ENCODE measurements at places on chromosomes 12 and 14.

GRCh38 chr14:81275305-81276072, 54.7 kb upstream of the GTF2A1 start:
- DNase-seq, result no peak

GRCh38 chr12:110279566-110280375, 1.3 kb upstream of the ATP2A2 start:
- no peak for DNase-seq

DNA sequence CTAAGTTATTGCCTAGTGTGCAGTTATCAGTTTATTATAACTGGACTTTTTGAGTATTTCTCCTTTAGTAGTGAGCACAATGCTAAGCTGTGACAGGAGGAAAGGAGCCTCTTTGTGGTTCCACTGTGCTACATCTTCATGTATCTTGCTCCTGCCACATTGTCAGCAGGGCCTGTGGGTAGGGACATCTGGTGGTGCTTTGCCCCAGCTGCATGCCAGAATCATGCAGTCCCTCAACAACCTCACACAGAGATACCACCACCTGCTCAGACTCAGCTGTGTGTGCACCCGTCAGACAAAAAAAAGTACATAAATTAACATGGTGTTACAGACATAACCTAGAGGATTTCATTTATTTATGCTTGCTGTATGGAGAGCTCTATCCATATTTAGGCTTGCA, 51.1 kb downstream of the MIS18BP1 start:
- no peak for DNase-seq

DNA sequence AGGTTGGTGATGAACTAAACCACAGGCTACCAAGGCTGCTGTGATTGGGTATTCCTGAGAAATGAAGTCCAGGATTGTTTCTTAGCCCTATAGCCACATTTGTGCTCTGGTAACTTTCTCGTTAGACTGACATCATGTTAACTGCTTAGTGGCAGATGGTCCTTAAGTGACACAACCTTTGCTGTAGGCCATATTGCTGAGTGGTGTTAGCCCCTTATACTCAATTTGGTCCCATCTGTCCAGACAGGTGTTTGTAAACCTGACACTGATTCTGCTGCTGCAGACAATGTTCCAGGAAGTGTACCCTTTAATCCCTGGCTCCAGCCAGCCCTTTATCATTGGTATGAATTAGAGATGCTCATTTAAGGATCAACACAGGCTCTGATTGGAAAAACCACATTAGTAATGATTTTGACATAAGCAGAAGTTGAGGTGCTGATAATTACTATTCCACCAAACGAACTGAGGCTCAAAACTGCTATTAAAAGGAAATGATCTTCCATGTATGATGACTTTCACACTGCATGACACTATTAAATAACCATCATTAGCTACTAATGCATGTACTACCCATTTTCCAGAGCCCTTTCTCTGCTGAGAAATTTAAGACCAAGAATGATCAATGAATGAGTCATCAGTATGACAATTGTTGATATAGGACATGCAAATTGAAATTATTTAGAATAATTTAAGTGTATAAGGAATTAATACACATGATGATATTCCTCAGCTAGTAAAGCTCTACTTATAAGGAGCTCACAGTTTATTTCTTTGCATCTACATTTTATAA, 3.6 kb upstream of the SSTR1 start:
- no peak for DNase-seq

DNA sequence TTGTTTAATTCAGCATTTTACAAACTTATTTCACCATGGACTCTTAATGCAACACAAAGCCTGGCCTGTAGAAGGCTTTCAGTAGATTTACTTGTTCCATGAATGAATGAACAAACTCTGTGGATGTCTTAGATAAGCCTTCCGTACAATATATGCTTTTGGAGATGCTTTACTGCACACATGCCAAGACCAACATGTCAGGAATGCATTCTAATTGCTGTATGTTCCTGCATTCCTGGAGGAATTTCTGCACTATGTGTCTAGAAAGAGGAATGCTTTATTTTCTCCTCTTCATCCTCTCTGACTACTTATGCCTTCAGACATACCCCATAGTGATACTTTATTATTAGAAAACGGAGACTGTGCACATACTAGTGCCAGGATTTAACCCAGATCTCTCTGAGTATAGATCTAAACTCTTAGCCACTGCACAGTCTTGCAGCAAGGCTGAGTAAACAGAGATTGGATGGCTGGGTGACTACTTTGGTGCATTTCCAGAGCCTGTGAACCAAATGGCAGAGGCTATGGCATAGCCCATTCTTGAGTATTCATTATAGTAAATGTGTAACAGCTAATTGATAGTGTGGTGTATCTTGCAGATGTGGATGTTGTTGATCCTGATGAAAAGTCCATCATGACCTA, 108.2 kb downstream of the SYNE2 start:
- DNase-seq, result no peak

DNA sequence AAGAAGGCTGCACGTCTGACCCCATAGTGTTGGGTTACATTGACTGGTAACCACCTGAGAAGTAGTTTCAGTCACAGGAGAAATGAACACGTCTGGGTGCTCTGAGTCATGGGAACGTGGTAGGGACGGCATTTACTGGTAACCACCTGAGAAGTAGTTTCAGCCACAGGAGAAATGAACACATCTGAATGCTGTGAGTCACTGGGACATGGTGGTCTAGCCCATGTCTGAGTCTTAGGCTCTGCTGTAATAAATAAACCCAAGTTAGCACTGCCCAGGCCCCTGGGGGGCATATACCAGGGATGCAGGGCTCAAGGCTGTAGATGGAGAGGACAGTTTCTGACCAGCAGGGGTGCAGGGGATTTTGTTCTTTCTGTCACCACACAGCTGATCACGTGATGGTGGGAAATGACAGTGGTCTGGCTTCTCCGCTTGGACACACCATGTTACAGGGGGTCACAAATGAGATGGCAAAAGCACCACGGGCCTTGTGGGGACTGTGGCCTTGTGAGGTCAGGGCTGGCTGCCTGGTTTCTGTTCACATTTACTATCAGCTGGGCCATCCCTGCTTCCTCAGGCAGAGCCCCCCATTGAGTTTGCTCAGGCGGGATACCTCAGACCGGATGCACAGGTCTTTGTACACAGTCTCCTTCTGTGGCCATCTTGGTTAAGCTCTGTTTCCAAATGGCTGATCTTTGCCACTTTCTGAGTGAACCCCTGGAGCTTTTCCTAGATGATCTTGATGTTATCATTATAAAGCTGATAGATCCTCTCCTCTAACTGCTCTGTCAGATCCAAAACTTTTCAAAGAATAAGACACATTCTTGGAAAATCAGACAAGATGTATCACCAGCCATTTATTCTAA, 9.8 kb upstream of the C12orf42 start:
- DNase-seq, result no peak

DNA sequence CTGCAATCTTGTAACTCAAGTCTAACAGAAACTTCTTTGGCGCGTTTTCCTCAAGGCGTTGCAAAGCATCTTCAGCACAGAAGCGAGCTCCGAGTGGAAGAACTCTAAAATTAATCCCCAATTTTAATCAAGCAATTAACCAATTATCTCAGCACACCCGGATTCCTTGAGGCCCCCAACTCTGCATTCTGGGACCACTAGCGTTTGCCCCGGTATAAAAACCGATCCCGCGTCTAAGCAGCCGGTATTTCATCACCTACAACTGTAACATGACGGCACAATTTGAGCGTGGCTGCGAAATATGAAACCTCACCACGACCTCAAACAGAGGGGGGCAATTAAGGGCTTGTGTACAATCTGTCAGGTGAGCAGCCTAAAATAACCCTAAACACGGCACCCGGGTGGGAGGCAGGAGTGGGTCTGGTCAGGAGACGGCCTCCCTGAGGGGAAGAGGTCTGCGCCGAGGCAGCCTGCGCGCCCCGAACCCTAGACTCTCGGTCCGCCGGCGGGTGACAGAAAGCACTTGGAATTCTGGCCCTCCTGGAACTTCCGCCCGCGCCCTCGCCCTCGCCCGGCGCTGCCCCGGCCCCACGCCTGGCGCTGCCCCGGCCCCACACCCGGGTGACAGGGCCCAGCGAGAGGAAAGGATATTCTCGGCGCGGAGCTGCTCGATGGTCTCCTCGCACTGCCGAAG, 594 bp downstream of the ZCCHC8 start:
- peak; percentile 5 for DNase-seq

GRCh38 chr14:75409316-75410205, 18.3 kb upstream of the JDP2 start:
- DNase-seq, result no peak

GRCh38 chr12:50317203-50317602, 33.9 kb upstream of the LIMA1 start:
- DNase-seq, result no peak

GRCh38 chr14:67650151-67650550, 24.3 kb downstream of the VTI1B start:
- no peak for DNase-seq

- DNase-seq, result no peak
These were observed 379.4 kb upstream of the PDE3A start for GRCh38 chr12:19988948-19989347.

DNA sequence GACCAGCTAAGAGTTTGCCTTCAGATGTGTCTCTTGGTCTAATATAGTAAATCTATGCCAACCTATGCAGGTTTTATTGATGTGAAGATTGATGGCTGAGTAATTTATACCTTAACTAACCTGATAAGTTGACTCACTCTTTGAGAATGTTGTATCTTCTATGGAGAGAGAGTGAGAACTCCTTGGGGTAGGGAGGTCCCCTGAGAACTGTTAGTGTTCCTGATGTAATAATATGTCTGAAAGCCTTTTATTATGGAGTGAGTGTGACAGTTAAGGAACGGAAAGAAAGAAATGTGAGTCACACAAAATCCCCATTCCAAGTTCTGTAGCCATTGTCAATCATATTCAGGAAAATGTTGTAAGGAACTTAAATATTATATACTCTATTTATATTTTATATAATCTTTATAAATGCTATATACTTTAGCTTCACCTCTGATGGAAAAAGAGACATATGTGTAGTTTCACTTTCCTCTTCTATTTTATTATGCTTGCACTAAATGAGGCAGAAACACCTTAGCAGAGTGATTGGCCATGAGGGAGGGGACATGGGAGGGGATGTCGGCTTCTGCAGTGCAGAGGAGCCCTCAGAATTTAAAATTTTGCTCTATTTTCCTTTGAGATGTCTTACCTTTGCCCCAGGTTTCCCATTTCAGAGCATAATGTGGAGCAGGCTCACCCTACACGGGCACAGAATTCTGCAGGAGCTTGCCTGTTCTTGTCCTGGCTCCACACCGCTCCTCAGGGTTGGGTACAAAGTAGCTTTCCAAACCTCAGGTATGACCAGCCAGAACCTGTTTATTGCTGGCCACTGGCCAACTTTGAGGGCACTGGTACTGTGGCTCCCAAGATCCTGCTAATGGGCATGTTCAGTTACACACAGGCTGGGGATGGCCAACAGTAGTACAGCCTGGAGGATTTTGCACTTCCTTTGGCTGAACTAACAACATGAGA, 57.7 kb downstream of the ARF6 start:
- DNase-seq, result no peak

GRCh38 chr12:8658346-8658745, 4.3 kb downstream of the MFAP5 start:
- DNase-seq, result no peak

DNA sequence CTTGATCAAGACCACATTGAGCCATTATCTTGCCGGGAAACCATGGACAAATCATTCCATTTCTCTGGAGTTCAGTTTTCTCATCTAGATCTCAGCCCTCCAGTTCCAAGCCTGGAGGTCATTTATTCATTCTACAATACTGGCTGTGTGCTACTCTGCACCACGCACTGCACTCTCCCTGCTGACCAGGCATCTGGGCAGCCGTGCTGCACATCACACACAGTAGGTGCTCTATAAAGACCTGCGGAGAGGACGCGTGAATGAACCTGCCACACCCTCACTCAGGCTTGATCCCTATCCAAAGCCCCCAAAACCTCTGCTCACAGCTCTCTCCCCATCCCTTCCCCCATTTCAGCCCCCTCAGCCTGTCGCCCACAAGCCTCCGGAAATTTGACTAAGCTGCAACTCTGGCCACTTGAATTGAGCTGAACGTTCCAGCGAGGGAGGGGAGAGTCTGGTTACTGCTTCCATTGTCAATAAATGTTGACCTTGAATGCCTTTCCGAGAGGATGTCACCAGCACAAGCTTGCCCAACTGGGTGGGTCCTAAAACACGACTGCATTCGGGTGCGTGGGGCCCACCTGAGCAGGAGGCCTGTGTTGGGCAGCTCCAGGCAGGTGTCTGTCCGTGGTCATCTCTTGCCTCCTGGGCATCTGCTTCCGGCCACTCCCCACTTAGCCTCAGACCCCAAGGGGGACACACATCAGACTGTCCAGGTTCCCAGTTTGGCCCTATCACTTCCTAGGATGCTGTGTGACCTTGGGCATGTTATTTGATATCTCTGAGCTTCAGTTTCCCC, 17.8 kb downstream of the FAIM2 start:
- DNase-seq, result no peak

- no peak for DNase-seq
These were observed 16.2 kb upstream of the DICER1 start for GRCh38 chr14:95173518-95173917.

DNA sequence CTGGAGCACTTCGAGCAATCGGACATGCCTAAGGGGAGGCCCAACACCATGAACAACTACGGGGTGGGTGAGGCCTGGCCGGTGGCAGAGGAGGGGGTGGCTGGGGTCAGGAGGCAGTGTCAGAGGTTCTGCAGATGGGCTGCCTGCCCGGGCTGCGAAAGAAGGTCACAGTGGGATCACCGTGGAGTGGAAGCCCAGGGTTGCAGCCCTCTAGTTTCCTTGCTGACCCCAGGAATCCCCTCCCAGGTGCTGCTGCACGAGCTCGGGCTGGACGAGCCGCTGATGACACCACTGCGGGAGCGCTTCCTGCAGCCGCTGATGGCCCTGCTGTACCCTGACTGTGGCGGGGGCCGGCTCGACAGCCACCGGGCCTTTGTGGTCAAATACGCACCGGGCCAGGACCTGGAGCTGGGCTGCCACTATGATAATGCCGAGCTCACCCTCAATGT, 1.9 kb upstream of the ARL6IP4 start:
- DNase-seq, result no peak

- DNase-seq, result peak; percentile 45
These were observed 233.5 kb downstream of the EFCAB11 start for GRCh38 chr14:89720741-89721729.

DNA sequence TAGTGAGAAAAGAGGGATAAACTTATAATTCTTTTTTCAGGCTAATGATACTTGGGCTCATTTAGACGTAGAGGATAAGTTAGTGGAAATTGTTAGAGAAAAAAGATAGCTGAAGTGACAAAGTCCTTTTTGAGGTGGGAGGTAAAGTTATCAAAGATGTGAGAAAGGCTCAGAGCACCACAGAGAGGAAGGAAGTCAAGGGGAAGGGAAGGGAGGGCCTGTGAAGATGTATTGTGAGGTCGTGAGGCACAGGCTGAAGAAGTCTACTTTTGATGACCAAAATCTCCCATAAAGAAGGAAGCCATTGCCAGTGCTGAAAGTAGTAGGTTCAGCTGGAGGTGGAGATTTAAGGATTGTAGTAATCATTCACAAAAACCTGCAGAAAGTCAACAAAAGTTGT, 19.4 kb upstream of the PTGDR start:
- DNase-seq, result no peak

Measured in activated T-cell treated with anti-CD3 and anti-CD28 coated beads for 1 hour (primary cell).